ENCODE measurements at places on chromosomes 11 and 22.

DNA sequence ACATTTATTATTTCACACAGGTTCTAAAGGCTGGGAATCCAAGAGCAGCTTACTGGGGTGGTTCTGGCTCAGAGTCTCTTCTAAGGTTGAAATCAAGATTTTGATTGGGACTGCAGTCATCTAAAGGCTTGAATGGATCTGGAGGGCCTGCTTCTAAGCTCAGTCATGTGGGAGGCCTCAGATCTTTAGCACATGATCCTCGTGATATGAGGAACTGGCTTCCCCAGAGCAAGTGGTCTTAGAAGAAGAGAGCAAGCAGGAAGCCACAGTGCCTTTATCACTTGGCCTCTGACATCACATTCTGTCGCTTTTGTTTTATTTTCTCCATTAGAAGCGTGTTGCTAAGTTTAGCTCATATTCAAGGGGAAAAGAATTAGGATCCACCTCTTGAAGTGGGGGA is 88.9 kb downstream of the ARFGAP2 start:
- DNase-seq, result no peak

DNA sequence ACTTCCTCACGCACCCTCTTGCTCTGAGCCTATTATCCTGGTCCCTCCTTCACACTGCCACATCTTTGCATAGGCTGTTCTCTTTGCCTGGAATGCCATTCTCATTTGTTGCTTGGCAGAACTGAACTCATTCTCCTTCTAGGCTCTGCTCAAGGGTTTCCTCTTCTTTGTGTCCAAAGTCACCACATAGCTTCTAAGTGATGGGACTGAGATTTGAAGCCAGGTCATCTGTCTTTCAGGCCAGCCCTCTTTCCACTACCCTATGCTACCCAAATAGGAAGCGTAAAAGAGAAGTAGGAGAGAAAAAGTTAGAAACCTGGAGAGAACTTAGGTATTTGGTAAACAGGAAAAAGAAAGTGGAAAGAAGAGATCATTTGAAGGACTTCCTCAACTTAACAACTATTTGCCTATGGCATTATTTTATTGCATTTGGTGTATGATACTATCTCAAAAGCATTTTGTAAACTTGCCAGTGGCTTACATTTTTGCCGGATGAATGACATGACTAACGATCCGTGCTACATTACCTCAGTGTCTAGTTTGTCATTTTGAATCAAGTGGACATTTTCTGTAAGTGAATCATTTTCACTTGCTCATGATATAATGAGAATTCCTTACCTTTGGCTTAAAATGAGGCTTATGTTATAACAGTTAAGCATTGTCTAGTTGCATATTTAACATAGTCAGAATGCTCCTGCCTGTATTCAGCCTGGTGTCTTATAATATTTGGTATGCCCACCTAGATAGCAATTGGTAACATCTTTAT is 18.5 kb downstream of the NF2 start:
- peak; percentile 95 for DNase-seq

- DNase-seq, result no peak
Measured at GRCh38 chr11:48172818-48173609, 43.6 kb upstream of the OR4B1 start.

GRCh38 chr11:31417357-31417756 is 47.7 kb downstream of the DNAJC24 start:
- no peak for DNase-seq

DNA sequence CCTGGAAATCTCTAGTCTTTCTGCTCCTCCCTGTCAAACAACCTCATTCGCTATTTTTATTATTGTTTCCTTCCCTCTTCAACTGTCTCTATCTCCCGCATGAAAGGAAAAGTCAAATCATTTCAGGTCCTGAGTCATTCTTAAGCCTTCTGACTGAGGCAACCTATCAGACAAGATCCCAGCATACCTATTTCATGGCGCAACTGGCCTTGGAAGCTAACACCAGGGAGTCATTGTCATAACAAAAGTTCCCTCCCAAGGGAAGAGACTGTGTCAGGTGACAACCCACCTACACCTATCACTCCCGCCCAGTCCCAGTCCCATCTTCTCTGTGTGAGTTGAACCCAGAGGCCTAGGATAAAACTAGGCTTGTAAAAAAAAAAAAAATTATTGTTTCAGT is 10.2 kb upstream of the ARHGAP42 start:
- DNase-seq, result no peak

DNA sequence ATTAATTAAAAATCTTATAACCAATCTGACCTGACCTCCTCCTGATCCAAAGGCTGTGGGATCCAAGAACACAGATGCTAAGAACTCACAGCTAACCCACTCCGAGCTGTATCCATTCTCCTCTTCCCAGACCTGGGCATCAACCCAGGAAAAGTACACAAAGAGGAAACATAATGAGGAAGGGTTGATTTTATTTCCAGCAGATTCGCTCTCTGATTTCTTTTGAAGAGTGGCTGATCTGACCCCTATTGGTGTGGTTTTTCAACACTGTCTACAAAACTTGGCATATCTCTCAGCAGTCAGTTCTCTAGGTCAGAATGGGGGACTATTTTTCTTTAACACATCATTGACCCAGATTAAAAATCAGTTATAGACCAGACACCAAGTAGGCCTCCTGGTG is 201.9 kb upstream of the UBASH3B start:
- DNase-seq, result no peak
